A549 treated with RU486 at 1 μM for 4 hours (cell line): ENCODE measurements at places on chromosomes 5 and 9. TPM values are rescaled to one million over a fixed set of nuclear protein-coding genes. Genes with fewer than 3 reads are reported as not detected.

Gene RANBP3L
- not detected in 5 replicates for total RNA-seq

Gene DNM1
- total RNA-seq, result 74.6 to 95.2 TPM (median 86.0 TPM) in 5 replicates

Gene DMRT2
- 0.13 TPM in 1 of 5 replicates, not detected in the others for total RNA-seq

Gene FTMT
- not detected in 5 replicates for total RNA-seq

Gene RNF180
- 0.15 to 0.85 TPM (median 0.21 TPM) in 5 replicates for total RNA-seq
